ENCODE measurements at places on chromosomes 1 and 21.

- DNase-seq, result no peak
Measured at GRCh38 chr1:200969726-200970561, 53.6 kb downstream of the KIF21B start.

DNA sequence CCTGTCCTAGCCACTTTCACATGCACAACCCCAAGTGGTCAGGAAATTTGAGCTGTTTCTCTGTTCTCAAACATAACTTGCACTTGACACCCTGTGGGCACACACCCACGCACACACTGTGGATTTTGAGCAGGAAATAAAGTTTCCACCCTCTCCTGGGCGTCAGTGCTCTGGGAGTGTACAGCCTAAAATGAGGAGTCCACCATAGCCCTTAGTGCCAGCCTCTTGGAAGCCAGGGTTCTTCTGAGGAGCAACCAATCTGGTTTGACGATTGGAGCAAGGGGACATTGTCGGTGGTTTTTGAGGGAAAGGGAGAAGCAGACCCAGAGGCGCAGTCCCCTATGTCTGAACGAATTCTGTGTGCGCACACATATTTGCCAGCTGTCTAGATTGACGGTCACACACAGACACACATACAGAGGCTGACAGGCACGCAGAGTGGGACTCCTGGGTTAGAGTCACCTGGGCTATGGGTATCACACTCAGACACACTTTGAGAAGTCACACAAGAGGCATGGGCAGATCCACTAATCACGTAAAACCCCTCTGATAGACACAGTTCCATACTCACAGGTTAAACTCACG is 2.7 kb downstream of the DMBX1 start:
- DNase-seq, result no peak

DNA sequence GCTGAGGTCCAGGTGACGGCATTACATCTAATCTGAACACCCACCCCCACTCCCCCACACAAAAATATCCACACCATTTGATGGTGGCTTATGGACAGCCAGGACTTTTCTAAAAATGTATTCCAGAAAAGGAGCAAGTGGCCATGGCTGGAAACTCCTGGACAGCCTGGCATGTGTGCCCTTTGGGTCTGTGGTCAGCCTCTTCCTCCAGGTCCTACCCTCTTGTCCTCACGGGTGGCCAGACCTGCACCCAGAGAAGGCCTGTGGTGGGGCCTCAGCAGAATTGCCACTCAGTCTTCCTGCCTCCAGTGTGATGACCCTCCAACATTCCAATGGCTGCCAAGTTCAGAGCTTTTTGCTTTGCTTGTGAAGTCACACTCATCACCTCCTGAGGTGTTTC is 600.6 kb downstream of the AJAP1 start:
- no peak for DNase-seq

GRCh38 chr21:34930971-34931370 is 118.1 kb downstream of the RUNX1 start:
- no peak for DNase-seq

DNA sequence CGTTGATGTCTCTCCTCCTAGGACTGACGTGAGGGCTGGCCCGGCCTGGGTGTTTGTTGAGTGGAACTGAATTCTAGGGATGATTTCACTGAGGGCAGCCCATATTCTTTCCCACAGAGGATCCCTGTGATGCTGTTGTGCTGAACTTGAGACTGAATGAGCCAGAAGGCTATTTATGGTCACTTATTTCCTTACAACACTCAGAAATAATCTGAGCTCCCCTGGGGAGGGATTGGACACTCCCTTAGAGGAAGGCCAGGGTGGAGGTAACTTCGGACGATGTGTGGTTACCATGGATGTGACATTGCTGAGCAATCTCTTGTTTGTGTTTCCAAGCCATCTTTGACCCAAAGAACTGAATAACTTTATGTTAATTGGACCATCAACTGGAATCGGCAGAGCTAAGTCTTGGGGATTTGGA is 5.1 kb upstream of the TMCO4 start:
- no peak for DNase-seq

DNA sequence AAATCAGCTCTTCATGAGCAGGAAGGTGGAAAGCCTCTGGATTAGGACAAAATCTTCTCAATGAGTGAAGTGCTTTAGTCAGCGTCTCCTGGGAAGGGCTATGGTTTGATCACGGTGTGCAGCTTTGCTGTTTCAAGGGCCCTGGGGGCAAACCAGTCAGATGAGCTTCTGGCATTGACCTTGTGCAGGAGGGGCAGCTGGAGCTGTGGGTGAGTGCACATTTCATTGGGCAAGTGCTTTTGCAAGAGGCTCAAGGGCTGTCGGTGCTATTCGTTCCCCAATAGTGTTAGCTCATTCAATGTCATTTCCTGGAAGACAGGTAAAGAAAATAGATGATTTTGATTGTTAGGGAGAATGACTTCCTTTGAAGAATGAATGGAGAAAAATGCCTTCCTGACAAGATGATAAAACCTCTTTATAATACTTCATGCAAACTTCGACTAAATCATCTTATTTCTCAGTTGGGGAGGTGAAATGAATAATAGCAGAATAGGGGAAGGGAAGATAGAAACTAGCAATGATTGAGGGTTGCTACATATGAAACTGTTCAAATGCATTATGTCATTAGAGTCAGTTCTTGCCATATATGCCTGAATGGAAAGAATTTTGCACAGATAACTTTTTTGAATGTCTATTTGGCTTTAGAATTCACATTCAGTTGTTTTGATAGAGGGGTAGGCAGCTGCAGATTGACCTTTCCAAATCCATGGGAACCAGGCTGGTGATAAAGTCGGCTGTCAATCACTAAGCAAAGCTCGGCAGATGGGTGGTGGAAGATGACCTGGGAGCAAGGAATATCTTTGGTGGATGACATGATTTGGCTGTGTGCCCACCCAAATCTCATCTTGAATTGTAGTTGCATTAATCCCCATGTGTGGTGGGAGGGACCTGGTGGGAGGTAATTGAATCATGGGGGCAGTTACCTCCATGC is 12.9 kb upstream of the DISC1 start:
- DNase-seq, result no peak

DNA sequence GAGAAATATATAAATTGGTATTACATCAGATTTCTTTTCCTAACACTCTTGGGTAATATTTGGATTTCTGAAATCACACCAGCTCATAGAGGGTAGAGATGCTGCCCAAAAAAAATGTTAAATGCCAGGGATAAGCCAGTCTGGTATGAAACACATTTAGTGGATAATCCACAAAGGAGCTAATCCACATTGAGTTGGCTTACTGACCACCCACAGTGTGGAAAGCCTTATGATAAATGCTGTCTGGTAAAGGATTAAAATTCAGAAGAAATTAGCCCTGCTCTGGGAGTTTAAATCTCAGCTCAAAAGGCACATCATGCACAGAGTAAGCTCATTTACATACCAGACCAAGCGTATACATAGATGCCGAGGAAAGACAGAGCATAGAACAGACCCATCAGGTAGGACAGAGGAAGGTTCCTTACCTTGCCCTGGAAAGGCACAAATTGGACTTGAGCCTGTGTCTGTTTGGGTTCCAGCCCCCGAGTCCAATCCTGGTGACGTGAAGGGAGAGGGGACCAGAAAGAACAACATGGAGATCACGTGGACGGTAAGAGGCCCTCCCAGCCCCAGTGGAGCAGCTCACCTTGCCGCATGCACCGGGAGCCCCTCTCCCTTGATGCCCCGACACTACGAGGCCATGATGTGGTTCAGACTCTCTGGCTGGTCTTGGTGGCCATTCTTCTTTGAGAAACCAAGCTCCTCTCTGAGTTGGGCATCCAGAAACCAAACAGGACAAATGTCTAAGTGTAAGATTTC is 62.9 kb upstream of the CNTN2 start:
- DNase-seq, result no peak

DNA sequence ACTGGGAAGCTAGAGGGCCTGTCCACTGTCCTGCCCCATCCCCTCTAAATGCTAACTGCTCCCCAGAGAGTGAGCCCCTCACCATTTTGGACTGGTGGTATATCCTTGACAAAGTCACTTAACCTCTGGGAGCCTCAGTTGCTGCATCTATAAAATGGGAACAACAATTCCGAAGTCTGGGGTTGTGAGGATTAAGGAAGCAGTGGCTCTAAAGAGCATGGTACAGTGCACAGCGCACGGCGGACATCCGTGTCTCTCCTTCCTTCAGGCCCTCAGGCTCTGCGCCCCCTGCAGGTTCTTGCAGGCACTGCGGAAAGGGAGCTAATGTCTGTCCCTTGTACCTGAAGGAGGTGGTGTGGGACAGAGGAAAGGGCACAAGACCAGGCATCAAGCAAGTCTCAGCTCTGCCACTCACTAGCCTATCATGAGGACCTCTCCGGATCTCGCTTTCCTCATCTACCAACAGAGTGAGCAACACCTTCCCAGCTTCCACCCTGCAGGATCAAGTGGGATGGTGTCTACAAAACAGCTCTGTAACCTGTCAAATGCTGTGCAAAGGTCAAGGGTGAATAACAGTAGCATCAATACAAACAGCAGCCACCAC is 20.1 kb downstream of the ECE1 start:
- peak; percentile 60 for DNase-seq

- peak; percentile 52 for DNase-seq
Measured at GRCh38 chr1:17335821-17336710, 28.1 kb downstream of the PADI4 start.

DNA sequence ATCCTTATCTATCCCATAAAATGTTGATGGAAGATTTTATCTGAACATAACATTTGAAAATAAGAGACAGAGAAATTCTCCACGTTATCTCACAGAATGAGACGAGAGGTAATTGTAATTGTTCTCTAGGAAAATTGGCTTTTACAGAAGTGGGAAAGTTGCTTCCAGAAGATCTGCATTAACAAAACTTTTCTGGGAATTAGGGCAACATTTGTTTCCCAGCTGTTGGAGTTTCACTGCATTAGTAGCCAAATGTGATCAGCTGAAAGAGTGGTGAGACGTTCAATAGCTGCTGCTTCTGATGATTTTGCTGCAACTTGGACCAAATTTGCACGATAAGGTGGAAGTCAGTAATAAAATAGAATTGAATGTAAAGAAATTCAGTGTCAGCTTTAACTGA is 7.6 kb downstream of the CHODL start:
- peak; percentile 39 for DNase-seq

GRCh38 chr21:38312822-38313221 is 56.0 kb downstream of the KCNJ15 start:
- DNase-seq, result no peak

GRCh38 chr1:53657891-53658396 is 81.0 kb downstream of the GLIS1 start:
- DNase-seq, result no peak

DNA sequence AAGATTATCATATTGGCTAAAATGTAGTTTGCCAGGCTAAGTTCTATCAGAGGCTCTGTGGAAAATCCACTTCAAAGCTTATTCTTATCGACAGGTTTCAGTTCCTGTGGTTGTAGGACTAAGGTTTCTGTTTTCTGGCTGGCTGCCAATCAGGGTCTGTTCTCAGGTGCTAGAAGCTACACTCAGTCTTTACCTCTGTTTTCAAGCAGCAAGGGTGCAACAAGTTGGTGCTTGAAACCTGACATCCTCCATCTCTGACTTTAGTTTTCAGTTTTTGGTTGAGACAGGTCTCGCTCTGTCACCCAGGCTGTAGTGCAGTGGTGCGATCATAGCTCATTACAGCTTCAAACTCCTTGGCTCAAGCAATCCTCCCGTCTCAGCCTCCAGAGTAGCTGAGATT is 15.3 kb upstream of the TMCO2 start:
- DNase-seq, result no peak

DNA sequence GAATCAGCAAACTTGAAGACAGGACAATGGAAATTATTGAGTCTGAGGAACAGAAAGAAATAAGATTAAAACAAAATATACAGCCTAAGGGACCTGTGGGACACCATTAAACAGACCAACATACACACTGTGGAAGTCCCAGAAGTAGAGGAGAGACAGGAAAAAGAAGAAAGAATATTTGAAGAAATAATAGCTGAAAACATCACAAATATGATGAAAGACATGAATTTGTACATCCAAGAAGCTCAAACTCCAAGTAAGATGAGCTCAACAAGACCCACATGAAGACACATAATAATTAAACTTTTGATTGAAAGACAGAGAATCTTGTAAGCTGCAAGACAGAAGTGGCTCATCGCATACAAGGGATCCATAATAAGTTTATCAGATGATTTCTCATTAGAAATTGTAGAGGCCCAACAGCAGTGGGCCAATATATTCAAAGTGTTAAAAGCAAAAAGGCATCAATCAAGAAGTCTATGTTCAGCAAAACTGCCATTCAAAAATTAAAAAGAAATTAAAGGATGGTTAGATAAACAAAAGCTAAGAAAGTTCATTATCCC is 311.3 kb upstream of the ADGRL2 start:
- no peak for DNase-seq

GRCh38 chr1:199151634-199152425 is 513.0 kb downstream of the PTPRC start:
- peak; percentile 53 for DNase-seq

GRCh38 chr21:18951271-18952038 is 547.9 kb upstream of the TMPRSS15 start:
- DNase-seq, result peak; percentile 59

GRCh38 chr1:21298981-21299391 is 8.7 kb upstream of the ECE1 start:
- no peak for DNase-seq

- no peak for DNase-seq
Measured at GRCh38 chr1:87979079-87979478, 650.4 kb downstream of the LMO4 start.

- no peak for DNase-seq
Measured at GRCh38 chr1:156100205-156100995, 14.1 kb upstream of the LMNA start.

GRCh38 chr1:97726386-97726785 is 194.4 kb downstream of the DPYD start:
- DNase-seq, result no peak

All from retina (tissue), 1 donor.